ENCODE measurements at places on chromosomes 3 and 15. TPM values are rescaled to one million over a fixed set of nuclear protein-coding genes. Genes with fewer than 3 reads are reported as not detected.

DNA sequence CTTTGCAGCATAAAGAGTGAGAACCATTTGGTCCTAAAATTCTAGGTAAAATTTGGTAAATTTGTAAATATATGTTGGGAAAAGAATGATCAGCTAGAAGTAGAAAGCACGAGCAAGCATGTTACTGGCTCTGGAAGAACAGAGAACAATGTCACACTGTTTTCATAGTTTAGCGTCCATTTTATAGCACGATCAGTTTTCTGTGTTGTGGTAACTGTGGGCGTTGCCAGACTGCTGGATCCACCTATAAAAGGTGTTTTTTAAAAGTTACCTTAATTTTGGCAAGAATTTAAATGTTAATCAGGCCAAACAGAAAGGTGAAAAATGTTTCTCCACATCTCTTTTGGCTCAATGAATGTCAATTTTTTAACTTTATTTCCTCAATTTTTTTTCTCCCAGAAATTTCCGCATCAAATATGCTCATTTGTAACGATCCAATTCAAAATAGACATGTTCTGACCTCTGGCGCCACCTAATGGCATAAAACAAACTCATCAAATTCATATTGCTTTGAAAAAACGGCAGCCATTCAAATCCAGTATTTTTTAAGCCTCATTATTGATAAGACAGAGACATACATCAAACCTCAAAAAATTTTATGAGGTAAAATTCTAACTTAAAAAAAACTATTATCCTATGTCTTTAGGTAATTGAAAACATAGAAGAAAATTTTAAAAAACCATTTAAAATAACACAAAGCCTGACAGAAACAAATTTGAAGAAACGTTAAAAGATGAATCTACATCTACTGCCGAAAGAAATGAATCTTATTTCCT is 5.5 kb upstream of the GP5 start:
- no peak overlapping the region for H3K4me3 ChIP-seq
- no peaks in the 10 kb centered on the region for H3K36me3 ChIP-seq
- H3K4me1 ChIP-seq: no peaks in the 10 kb centered on the region
- no peak overlapping the region for H3K27ac ChIP-seq

DNA sequence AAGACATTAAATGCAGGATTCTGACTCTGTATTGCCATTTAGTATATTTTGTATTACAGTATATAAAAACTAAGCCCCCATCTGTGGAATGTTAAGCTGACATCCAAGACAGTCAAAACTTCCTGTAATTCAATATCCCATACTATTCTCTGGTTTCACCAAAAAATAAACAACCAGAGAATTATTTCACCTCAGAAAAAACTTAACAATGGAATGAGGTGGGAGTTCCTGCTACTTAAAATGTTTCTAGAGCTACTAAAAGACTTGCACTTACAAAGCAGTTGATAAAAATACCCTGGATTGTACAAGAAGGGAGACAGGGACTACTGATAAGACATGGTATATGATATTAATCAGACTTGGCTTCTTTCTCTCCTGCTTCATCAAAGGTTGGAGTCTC is 8.3 kb downstream of the ARL13B start:
- no peaks in the 10 kb centered on the region for H3K36me3 ChIP-seq
- no peaks in the 10 kb centered on the region for H3K4me1 ChIP-seq
- no peak overlapping the region for H3K4me3 ChIP-seq
- no peaks in the 10 kb centered on the region for H3K27me3 ChIP-seq
- DNase-seq: no peak

GRCh38 chr3:131503320-131503635 is 507 bp upstream of the MRPL3 start:
- H3K27me3 ChIP-seq: no peaks in the 10 kb centered on the region
- H3K27ac ChIP-seq: no peak overlapping the region
- H3K4me3 ChIP-seq: peak overlapping the region; percentile 86

GRCh38 chr15:70140543-70141375 is 43.0 kb upstream of the TLE3 start:
- no peaks in the 10 kb centered on the region for H3K4me1 ChIP-seq
- peak; percentile 77 for DNase-seq
- no peak overlapping the region for H3K4me3 ChIP-seq
- H3K36me3 ChIP-seq: no peaks in the 10 kb centered on the region

- H3K27me3 ChIP-seq: no peaks in the 10 kb centered on the region
- DNase-seq: no peak
- no peak overlapping the region for H3K27ac ChIP-seq
- peaks cover 44% of the 10 kb centered on the region for H3K4me1 ChIP-seq
- no peaks in the 10 kb centered on the region for H3K36me3 ChIP-seq
- H3K4me3 ChIP-seq: no peak overlapping the region
Observed at GRCh38 chr3:66830301-66830700, 167.8 kb upstream of the KBTBD8 start.

ITPR1 gene
- total RNA-seq: 6.5 TPM
